ENCODE measurements at places on chromosomes 11 and 22.

- peak; percentile 56 for DNase-seq
These were observed 845 bp downstream of the MPPED2 start for GRCh38 chr11:30585125-30585891.

DNA sequence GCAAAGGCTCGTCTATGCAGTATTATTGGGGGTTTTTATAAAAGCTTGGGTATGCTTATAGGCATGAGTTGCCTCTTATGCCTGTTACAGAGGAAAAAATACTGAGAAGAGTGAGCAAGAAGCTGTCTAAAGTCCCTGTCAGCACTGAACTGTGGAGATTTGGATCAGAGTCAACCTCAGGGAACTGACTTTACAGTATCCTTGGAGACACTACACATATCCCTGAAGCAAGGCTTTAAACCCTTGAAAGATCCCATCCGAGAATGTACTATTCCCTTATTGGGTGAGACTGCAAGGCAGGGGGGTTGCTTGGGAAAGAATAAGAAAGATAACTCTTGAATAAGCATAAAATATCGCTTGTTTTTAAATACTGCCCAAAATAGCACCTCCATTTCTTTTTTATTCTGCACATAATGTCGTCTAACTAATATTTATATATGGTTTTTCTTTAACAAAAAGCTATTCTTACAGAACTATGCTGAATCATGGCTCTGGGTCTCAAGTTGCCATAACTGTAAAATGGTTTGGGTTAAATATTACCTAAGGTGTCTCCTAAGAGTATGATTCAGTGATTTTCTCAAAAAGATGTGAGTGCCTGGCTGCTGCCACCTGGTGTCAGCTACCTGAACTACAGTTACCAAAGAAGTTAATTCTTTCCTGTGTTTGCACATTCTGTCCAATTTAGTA lies 1062.8 kb downstream of the DLG2 start:
- DNase-seq, result no peak

- no peak for DNase-seq
These were observed 75.7 kb downstream of the JRKL start for GRCh38 chr11:96465512-96465911.

DNA sequence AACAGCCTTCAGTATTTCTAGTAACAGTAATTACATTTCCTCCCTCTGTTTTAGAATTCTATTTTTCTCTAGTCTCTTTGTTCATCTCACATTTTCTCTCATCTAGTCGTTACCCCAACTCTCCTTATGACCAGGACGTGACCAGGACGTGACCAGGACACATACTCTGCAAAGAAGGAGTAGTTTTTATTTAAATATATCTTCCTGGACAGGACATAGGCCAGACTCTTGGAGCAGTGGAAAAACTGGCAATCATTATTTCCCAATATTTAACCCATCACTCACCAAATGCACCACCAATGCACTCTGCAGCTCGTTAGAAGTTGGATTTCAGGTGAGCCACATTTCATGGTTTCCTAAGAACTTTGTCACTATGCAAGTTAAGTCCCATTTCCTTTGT lies 40.3 kb upstream of the POGLUT3 start:
- DNase-seq, result no peak

- no peak for DNase-seq
These were observed 82.6 kb downstream of the PARVA start for GRCh38 chr11:12459865-12460444.

GRCh38 chr11:76786441-76787014 lies 3.4 kb downstream of the TSKU start:
- DNase-seq, result no peak

- DNase-seq, result no peak
These were observed 482.8 kb downstream of the TBC1D22A start for GRCh38 chr22:47245286-47245685.

DNA sequence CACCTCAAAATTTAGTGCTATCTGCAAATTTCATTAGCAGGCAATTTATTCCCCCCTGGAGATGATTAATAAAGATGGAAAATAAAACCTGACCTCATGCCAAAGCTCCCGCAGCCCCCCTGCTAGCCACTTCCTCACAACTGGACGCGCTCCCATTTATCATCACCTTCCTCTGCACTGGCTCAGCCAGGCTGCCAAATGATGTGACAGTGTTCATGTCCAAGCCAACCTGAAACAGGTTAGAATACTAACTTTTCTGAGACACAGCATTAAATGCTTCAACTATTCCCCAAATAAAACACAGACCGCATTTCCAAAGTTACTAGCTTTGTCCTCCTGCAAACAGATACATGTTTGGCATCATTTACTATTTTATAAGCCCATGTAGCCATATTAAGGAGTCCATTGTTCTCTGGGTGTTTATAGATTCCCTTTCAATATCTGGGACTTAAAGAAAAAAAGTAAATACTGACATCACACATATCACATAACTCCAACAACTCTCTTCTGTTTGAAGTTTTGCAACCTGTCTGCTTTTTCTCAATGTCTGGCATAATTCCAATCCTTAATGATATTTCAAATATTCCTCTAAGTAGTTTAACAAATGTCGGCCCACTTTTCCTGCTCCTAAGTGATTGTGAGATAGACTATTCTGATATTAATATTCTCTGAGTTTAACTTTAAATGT lies 829.7 kb upstream of the FAT3 start:
- DNase-seq, result no peak

DNA sequence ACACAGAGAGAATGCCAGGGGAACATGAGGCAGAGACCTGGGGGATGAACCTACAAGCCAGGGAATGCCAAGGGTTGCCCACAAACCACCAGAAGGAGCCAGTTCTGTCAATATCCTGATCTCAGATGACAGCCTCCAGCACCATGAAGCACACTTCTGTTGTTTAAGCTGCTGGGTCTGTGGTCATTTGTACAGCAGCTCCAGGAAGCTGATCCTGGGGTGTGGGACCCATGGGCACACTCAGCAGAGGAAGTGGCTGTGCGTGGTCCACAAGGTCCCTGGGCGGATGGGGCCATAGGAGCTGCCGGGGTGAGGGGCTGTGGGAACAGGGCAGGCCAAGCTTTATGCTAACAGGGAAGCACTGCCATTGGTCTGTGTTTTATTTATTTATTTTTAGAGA lies 12.1 kb downstream of the PPM1F start:
- DNase-seq, result no peak

GRCh38 chr11:68542617-68543016 lies 82.1 kb downstream of the PPP6R3 start:
- peak; percentile 81 for DNase-seq

- DNase-seq, result no peak
These were observed 43.1 kb downstream of the MTMR3 start for GRCh38 chr22:29926057-29926456.

- DNase-seq, result no peak
These were observed 387.8 kb upstream of the CADM1 start for GRCh38 chr11:115892016-115892415.

DNA sequence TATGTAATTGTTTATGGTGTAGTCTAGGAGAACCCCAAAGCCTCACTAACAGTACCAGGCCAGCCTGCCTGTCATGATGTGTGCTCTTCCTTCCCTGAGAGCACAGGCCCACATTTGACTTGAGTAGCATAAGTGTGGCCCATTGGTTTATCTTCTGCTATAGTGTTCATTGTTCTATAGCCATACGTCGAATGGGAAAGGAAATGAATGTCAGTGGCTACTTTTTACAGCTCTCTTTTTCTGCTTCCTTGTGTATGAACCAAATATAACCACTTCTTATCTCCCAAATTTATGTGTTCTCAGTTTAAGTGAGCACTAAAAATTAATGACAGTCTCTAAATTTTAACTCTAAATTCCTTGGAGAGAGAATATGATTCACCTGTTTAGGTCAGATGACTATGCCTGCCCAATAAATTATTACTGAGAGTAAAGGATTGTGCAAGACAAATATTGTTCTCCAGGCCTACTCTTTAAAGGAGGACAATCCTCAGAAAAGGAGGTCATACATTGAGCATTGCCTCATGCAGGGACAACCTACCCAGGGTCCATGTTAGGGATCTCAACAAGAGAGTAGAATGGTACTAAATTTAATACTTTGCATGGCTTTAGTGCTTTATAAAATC lies 222.9 kb upstream of the ARHGAP20 start:
- no peak for DNase-seq

DNA sequence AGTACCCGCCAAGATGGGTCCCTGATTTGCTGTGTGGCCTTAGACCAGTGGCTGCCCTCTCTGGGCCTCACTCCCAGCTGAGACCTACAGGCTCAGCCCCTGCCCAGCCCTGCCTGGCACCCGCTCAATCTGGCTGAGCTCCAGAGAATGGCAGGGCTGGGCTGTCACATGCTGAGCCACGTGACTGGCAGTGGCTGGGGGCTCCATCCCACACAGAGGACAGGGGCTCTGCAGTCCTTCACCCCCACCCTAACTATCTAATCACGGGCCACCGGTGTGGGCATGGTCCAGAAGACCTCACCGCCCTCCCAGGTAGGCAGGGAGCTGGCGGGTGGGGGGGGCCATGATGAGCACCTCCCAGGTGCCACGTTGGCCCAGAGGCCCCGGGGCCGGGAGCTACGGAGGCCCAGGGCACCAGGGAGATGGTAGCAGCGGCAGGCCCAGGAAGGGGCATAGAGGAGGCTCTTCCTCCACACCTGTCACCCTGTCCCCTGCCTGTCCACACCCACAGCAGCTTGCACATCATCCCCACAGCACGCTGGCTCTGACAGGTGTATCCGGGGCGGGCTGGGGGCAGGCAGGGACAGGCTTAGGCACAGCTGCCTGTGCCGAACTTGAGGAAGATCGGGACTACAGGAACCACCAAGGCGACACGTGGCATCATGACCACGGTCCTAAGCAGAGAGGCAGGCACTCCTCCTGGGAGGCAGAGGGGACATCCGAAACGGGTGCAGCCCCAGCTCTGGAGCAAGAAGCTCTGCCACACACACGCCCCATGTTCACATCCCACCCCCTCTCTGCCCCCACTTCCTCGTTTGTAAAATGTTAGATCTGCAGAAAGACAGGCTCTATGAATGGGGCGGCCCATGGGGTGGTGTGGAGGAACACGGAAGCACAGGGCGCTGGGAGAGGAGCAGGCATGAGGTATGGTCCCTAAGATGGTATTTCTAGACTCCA lies 1.5 kb upstream of the ALDH3B1 start:
- DNase-seq, result no peak

- no peak for DNase-seq
These were observed 36.7 kb upstream of the EIF3D start for GRCh38 chr22:36565686-36566085.

DNA sequence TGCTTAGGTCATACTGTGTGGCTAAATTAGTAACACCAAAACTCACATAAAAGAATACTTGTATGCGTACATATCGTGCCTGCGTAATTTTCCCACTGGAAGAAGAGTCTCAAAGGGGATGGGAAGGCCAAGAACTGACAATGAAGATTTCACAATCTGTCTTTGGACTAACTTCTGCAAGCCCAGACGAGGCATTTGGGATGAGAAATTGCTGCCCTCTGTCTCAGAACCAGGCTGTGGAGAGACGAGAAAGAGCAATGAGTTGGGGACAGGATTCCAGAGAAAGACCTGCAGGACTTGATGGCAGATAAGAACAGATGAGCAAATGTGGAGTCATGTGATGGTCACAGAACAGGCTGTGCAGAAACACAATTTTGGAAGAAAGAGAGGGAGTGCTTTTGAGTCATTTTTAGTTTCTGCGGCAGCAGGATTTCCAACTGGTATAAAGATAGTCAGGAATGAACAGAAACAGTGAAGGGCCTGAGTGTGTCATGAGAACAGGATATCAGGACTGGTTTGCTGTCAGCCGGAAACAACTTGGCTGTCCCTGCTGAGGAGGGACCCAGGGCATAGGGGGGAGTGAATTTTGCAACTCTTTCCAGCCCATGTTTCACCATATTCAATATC lies 82.7 kb upstream of the CTSC start:
- peak; percentile 81 for DNase-seq

DNA sequence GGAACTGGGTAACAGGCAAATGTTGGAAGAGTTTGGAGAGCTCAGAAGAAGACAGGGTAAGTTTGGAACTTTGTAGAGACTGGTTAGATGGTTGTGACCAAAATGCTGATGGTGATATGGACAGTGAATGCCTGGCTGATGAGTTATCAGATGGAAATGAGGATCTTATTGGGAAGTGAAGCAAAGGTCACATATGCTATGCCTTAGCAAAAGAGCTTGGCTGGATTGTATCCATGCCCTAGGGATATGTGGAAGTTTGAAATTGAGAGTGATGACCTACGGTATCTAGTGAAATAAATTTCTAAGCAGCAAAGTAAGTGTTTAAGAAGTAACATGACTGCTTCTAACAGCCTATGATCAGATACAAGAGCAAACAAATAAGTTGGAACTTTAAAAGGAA lies 17.8 kb downstream of the BBOX1 start:
- DNase-seq, result no peak

DNA sequence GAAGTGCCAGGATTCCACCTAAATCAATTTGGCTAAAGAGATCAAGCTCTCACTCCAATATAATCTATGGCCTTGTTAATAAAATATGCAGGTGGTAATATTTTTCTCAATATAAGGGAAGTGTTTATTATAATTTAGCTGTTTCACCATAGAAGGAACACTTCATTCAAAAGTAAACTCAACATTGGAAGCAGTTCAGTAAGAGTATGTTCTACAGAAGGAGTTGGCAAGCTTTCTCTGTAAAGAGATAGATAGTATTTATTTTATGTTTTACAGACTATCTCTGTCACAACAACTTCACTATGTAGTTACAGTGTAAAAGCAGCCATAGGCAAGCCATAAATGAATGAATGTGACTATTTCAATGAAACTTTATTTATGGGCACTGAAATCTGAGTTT lies 313.6 kb upstream of the ANO3 start:
- no peak for DNase-seq

DNA sequence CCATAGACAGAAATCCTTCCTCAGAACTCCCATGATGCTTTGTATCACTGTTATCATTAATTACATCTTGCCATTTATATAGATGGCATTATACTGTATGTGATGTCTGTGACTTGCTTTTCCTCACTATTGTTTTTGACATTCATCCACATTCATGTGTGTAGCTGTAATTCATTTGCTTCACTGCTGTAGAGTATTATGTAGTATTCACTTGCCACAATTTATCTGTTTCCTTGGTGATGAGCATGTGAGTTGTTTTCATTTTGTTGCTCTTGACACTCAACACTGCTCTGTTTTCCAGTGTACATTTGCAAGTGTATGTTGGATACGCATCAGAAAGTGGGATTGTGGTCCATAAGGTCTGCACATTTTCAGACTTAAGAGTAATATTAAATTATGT lies 328.6 kb upstream of the C11orf87 start:
- DNase-seq, result no peak

GRCh38 chr11:66861038-66861773 lies 4.3 kb downstream of the LRFN4 start:
- no peak for DNase-seq

- DNase-seq, result peak; percentile 9
These were observed 79.7 kb upstream of the WNT7B start for GRCh38 chr22:46056546-46057245.

GRCh38 chr11:132904607-132905006 lies 627.7 kb downstream of the OPCML start:
- DNase-seq, result no peak

GRCh38 chr22:28032861-28033260 lies 113.8 kb upstream of the PITPNB start:
- DNase-seq, result peak; percentile 44

- DNase-seq, result peak; percentile 59
These were observed 95.3 kb upstream of the FGF3 start for GRCh38 chr11:69914286-69915150.
